ENCODE measurements at places on chromosomes 6 and 20.

- DNase-seq: no peak
Measured at GRCh38 chr6:83597511-83597910, 85.2 kb downstream of the PRSS35 start.

GRCh38 chr6:43978473-43979346 lies 148.5 kb downstream of the MRPL14 start:
- no peak for DNase-seq

DNA sequence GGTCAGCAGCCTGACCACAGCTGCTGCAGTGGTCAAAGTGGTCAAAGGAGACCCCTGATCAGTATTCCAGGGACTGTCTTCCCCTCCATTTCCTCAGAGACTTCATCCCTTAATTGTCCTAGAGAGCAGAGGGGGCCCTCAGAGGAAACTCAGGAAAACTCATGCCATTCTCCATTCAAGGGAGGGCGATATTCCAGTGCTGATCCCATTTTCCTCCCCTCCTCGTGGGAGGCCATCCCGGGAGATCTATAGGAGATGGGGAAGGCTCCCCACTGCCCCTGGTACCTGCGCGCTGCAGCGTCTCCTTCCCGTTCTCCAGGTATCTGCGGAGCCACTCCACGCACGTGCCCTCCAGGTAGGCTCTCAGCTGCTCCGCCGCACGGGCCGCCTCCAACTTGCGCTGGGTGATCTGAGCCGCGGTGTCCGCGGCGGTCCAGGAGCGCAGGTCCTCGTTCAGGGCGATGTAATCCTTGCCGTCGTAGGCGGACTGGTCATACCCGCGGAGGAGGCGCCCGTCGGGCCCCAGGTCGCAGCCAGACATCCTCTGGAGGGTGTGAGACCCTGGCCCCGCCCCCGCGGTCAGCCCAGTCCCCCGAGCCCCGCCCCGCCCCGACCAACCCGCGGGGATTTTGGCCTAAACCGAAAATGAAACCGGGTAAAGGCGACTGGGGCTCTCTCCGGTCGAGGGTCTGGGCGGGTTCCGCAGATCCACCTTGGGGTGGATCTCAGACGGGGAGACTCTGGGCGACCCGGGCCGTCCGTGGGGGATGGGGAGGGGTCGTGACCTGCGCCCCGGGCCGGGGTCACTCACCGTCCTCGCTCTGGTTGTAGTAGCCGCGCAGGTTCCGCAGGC lies 878 bp downstream of the HLA-C start:
- DNase-seq: peak; percentile 89

- DNase-seq: no peak
Measured at GRCh38 chr6:80003826-80004172, 650 bp upstream of the TTK start.

- no peak for DNase-seq
Measured at GRCh38 chr20:19872001-19872400, 113.9 kb downstream of the RIN2 start.

DNA sequence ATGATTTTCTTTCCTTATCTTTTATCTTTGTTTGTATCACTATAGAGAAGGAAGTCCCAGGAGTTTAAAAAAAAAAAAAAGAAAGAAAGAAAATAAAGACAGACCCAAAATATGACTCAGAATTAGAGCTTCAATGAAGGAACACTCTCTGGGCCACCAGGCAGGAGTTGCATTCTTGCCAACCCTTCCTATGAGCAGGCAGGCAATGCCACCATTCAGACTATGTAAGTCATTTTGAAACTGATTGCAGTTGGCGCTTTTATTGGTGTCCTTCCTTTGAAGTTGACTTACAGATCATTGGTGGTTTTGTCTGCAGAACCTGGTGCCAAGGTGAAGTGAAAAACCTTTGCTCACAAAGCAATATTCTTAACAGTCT lies 50.3 kb downstream of the MYB start:
- DNase-seq: no peak

- DNase-seq: no peak
Measured at GRCh38 chr6:18053078-18053477, 65.6 kb upstream of the KIF13A start.

- no peak for DNase-seq
Measured at GRCh38 chr20:39070484-39071231, 108.5 kb downstream of the DHX35 start.

GRCh38 chr6:48961781-48962415 lies 501.2 kb downstream of the MMUT start:
- DNase-seq: no peak

DNA sequence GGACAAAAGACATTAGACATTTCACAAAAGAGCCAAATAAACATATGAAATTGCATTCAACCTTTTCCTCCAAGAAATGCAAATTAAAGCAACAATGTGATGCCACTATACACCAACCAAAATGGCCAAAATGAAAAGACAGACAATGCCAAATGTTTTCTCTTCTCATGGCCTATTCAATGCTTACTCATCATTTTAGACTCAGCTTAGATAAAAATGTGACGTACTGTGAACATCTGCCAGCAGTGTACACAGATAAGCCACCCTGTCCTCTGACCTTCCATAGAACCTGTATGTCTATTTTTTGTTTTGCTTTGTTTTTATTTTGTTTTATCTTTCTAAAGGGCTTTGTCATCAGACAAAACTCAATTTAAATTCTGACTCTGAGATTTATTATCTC lies 385.2 kb downstream of the FRK start:
- no peak for DNase-seq

DNA sequence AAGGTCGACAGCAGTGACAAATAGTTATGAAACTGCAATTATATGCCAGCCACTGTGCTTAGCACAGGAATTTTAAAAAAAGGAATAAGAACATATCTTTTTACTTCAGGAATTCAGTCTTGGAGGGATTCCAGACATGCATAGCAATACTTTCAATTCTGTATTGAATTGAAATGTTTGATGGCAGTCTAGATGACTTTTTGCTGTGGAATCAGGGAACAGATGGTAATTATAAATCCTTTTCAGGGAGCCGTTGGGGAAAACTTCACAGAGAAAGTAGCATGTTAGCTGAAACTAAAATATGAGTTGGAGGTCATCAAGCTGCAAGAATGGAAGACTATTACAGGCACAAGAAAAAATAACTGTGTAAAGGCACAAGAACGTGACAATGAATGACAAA lies 74.8 kb downstream of the IMPG1 start:
- DNase-seq: no peak

DNA sequence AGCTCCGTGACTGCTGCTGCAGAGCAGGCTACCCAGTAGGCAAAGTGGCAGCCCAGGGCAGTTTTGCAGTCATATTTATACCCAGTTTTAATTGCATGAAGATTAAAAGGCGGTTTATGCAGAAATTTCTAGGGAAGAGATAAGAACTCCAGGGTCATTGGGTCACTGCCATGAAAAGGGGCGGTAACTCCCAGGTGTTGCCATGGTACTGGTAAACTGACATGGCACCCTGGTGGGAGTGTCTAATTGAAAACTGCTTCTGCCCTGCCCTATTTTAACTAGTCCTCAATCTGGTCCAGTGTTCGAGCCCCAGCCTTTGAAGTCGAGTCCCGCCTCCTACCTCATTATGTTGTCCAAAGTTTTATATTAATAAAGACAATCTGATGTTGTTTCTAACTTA lies 75.0 kb upstream of the FUCA2 start:
- DNase-seq: no peak

GRCh38 chr6:170177772-170178560 lies 112.9 kb downstream of the DLL1 start:
- no peak for DNase-seq

DNA sequence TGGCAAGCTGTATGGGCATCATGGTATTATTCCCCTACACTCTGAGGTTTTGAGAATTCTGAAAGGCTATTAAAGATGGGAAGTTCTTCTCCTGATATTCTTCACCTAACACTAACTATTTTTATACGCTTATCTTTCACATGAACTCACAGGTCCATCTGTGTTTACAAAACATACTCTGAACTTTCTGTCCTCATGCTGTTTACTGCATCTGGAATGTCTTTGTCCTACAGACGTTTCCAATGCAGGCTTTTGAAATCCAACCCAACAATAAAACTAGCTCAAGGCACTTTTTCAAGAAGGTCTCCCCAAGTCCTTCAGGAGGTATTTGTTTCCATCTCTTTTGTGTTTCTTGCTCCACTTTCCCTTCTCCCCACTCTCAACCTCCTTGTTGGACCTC lies 60.5 kb upstream of the MLIP start:
- DNase-seq: no peak

- DNase-seq: no peak
Measured at GRCh38 chr20:63166193-63167020, 49.5 kb downstream of the YTHDF1 start.

GRCh38 chr6:121732641-121733040 lies 297.2 kb downstream of the GJA1 start:
- no peak for DNase-seq

DNA sequence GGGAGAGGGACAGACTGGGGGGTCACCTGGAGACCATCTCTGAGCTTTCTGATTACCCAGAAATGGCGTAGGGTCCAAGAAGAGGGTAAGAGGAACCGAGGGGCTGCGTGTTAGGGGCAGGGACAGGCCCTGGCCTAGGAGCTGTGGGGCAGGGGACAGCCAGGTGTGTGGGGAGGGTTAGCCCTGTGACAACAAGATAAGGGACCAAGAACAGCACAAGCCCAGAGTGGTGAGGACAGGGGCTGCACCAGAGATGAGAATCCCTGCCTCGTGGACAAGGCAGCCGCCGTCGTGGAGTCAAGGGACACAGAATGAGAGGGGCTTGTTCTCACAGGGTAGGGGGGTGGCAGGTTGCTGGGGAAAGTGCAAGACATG lies 449 bp upstream of the AVP start:
- no peak for DNase-seq

DNA sequence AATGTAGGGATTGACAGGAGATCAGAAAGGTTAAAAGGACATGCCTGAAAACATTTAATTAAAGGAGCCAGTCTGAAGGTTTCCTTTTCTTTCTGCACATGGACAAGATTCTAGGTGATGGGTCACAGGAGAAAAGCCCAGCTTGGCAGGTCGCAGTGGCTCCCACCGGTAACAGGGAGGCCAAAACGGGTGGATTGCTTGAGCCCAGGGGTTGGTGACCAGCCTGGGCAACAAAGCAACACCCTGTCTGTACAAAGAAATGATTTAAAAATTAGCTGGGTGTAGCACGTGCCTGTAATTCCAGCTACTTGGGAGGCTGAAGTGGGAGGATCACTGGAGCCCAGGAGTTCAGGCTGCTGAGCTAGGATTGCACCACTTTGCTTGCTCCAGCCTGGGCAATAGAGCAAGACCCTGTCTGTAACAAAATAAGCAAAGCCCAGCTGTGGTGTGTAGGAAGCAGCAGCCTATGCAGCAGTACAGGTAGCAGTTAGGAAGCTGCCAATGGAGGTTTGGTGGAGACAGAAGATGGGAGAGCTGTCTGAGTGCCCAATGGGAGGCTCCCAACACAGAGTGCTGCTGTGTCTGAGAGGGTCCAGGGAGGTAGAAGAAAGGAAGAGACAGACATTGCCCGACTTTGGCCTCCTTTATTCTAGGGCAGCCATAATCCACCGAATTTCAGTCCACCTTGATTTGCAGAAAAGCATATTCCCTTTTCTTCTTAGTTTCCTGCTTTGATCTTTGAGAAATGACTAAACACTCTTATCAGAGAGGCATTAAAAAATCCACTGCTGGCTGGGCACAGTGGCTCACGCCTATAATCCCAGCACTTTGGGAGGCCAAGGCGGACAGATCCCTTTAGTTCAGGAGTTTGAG lies 7.1 kb upstream of the AP5S1 start:
- peak; percentile 33 for DNase-seq

DNA sequence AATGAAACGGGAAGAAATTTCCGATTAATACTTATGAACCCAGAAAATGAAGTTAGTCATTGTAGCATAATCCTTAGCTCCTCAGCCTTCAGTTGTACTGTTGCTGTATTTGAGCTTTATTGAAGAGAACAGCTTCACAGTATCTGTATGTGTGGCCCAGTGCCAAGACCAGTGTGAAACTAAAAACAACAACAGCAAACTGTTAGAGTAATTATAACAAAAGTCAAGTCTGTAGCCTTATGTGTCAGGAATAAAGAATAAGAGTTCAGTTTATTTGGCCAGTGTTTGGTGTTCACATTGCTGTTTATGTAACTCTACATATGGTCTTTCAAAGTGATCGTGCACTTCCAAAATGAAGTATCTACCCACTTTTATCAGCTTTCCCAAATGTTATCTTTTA lies 70.9 kb downstream of the ARID1B start:
- no peak for DNase-seq

DNA sequence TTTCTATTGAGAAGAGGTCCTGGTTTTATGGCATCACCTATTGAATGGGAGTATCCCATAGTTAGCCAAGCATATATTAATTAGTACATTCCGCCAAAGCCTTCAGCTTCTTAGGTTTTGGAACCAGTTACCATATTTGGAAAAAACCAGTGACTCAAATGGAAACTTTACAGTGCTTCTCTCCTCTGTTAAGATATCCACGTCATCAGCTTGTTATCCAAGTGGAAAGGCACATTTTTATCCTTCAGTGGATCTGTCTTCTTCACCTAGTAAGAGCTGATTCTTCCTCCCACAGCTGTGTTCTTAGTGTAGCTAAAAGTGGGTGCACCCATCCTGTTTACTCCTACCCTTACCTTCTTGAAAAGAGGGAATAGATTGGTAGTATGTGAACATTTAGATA lies 34.5 kb downstream of the TPD52L1 start:
- no peak for DNase-seq

GRCh38 chr6:36793913-36794712 lies 45.1 kb downstream of the CPNE5 start:
- no peak for DNase-seq

DNA sequence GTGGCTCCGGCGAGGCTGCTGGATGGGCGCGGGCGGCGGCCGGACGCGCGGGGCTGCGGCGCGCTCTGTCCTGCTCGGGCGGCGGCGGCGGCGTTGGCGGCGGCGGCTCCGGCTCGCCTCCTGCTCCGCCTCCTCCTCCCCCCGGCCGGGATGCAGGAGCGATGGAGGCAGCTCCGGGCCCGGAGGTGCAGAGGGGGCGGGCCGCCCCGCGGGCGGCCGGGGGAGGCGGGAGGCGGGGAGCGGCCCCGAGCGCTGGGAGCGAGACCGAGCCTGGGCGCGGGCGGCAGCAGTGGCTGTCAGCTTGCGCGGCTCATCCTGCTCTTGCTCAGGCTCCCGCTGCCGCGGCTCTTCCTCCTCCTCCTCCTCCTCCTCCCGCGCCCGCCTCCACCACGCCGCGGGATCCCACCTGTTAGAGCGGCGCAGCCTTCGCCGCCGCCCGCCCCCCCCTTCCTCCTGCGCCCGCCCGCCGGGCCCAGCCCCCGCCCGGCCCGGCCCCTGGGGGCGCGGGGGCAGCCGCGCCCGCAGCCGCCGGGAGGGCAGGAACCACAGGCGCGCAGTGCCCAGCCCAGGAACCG lies at the start of gene NOL4L:
TSS of gene NOL4L (minus strand) at position 323 of the 575 bp plus-strand sequence. CDS start 443 bp downstream, outside the sequence.
- DNase-seq: no peak

DNA sequence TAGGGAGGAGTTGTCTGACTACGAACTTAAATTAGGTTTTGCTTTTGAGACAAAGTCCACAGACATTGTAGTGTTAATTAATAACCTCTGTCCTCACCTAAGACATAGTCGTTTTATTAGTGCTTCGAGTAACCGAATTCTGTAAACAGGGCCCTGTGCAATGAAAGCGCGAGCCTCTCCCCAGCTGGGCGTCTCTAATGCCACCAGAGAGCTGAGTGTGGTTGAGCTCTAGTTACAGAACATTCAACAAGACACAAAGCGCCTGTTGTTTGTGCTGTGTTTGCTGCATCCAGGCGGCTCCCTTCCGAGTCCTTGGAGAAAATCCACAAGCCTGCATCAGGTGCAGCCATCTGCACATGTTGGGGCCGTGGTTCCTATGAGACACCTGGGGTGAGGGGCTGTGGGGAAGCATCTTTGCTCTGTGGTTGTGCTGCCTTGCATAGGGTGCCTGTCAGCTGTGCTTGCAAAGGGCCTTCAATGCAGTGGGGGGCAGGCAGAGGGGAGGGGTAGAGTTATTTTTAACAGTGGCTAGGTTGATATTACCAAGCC lies 63.9 kb downstream of the CD164 start:
- DNase-seq: peak; percentile 86
